ENCODE measurements at places on chromosomes 3 and 15.

DNA sequence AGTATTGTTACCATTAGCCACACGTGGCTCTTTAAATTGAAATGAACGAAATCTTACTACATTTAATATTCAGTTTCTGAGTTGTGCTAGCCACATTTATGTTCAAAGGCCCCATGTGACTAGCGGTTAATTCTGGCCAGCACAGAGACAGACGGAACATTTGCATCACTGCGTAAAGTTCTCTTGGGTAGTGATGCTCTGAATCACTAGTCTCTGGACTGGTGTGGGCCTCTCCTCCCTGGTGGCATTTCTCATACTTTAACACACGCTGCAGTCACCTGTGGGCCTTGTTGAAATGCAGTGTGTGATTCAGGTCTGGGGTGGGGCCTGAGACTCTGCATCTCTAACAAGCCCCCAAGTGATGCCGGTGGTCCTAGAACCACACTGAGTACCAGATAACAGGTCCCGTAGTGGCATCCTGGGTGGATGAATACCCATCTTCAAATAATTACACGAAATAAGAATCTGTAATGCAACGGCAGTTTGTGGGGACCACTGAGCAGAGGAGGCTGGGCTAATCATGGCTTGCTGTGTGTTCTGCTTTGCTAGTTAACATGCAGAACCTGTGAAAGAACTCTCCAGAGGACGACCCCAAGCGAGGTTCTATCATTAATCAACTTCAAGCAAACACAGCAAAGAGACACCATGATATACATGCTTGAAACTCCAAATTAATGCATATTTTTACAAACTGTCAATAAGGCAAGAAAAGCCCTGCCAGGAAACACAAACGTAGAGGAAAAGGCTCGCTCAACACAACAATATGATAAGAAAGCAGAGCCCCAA, 623.8 kb downstream of the FOXP1 start:
- DNase-seq = no peak

DNA sequence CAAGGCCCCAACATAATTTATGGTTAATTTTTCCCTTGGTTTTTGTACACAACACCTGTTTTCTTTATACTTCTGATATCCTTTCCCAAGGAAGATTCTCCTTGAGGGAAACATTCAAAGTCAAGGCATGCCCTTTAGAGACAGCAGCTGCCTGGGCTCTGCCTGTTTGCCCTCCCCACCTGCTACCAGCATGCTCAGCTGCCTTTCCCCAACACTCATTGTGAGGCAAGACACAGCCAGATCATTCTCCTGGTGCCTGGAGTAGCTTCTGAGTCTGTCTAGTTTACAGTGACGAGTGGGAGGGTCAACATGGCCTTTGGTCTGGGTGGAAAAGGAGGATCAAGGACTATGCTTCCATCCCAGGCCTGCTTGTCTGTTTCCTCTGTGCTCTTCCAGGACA, 132.5 kb downstream of the EPHB1 start:
- no peak for DNase-seq

DNA sequence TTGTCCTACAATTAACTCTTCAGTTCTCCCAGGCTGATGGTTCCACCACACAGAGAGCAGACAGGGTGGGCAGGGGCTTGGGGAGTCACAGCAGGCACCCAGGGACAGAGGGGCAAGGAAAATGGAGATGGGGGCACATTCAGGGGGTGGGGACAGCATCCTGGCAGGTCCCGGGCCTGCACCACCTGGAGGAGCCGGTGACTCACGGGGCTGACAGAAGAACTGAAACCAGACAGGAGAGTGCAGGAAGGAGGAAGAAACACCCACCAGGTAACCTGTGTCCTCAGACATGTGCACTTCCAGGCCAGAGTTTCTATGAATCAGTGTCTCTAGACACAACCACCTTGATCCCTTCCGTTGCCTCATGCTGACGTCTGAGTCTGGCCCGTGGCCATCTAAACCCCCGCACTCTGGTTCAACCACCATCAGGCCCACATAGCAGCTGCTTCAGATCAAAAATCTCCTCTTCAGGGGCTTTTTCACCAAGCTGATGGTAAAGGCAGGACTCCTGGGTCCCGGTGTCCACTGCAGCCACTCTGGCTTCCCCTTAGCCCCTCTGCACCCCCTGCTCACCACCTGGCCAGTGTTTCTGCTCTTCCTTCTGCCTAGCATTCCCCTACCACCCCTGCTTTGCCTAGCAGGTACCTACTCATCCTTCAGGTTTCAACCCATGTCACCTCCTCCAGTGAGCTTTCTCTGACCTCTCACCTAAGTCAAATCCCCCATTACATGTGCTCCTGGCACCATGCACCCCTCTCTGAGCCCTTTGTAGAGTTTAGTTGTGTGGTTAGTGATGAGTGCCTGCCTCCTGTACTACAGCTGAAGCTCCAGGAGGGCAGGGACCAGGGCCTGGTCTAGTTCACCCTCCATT, 16.5 kb upstream of the CYP11A1 start:
- peak; percentile 92 for DNase-seq

- DNase-seq = no peak
These were observed 13.8 kb downstream of the ZIC4 start for GRCh38 chr3:147392625-147392946.

DNA sequence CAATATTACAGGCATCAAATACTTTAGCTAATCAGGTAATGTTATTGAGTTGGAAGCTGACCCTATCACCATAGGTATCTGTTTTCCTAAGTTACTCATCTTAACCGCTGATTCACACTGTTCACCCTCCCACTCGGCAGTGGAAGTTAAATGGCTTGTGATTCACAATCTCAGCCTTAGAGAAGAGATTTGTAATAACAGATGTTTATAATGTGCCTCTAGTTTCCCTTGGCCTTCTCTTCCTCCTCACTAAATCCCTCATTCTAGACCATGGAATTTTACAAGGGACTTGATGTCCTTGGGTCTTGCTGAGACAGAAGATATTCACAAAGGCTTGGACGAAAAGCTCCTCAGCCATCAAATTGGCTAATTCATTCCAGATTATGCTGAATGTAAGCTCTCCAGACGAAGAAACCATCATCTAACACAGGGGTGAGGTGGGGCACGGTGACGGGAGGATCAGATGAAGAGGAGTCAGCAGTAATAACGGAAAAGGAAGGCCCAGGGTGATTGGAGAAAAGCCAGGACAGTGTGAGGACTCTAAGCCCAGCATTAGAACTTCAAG, 931.7 kb downstream of the MCTP2 start:
- no peak for DNase-seq

DNA sequence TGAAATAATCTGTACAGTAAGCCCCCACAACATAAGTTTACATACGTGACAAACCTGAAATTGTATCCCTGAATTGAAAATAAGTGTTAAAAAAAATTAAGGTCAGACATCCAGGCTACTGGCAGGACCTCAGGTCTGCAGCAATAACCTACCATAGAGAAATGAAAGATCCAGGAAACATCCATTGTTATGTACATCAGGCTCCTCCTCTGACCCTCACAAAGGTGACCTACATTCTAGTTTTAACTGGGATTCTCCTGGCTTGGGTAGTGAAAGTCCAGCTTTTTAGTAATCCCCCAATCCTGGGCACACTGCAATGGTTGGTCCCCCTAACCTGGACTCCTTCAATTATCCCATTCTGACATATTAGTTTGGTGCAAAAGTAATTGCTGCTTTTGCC, 749.6 kb upstream of the LMCD1 start:
- no peak for DNase-seq

DNA sequence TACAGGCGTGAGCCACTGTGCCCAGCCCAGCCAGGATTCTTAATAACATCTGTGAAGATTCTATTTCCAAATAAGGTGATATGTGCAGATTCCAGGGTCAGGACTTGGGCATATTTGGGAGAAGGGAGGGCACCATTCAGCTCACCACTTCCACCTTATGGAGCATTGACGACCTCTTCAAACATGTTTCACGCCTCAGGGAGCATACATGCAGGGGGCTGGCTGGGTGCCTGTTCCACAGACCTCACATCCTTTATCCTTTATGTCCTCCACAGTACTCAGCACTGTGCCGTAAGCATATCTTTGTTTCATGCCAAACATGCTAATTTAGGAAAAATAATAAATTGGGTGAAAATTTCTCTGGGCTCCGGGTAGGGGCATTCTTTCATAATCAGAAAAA, 229.0 kb downstream of the THSD4 start:
- no peak for DNase-seq
